ENCODE measurements at places on chromosomes 12 and 14.

DNA sequence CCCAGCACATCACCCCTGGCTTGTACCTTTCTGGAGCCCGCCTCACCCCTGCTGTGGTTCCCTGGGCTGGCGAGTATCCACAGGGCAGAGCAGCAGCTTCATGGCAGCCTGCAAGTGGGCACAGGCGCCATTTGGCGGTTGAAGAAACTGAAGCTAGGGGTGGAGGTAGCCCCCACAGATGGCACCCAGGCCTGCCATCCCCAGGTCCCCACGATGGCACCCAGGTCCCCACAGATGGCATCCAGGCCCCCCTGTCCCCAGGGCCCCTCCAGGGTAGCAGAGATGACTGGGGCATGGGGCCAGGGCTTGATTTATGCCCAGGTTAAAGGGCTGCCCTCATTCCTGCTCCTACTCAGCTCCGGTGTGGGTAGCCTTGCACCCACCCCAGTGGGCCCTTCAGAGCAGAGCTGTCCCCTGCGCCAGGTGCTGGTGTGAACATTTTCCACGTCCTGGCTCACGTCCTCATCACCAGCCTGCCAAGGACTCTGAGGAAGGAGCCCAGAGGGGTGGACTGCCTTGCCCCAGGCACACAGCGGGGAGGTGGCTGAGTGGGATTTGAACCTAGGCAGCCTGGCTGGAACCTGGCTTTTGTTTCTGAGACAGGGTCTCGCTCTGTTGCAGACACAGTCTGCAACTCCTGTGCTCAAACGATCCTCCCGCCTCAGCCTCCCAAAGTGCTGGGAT lies 8.7 kb downstream of the MMP17 start:
- no peak for DNase-seq

DNA sequence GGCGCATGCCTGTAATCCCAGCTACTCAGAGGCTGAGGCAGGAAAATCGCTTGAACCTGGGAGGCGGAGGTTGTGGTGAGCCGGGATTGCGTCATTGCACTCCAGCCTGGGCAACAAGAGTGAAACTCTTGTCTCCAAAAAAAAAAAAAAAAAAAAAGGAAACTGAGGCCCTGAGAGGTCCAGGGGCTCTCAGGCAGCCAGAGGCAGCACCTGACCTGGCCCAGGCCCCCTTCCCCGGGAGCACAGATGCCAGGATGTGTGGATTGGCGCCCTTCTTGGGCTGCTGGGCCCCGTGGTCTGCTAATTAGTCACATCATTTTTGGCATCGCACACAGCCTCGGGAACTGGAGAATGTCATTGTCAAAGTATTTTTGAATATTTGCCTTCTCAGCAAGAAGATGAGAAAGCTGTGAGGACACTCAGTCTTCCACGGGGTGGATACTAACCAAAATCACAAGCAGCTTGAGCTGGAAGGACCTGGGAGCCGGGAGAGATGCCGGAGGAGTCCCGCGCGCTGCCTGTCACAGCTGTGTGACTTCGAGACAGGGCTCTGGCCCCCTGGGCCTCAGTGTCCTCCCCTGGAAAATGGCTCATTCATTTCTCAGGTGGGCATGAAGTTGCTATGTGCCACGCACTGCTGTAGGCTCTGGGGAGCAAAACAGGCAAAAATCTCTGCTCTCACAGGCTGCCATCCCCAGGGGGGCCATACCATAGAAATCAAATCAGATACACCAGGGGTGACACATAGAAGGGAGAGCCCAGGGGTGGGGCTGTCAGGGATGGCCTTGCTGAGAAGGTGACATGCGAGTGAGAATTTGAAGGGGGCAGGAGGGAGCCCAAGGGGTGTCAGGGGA lies 12.5 kb upstream of the RCOR1 start:
- peak; percentile 89 for DNase-seq

- no peak for DNase-seq
Observed at GRCh38 chr12:98222135-98222534, 293.3 kb upstream of the TMPO start.

DNA sequence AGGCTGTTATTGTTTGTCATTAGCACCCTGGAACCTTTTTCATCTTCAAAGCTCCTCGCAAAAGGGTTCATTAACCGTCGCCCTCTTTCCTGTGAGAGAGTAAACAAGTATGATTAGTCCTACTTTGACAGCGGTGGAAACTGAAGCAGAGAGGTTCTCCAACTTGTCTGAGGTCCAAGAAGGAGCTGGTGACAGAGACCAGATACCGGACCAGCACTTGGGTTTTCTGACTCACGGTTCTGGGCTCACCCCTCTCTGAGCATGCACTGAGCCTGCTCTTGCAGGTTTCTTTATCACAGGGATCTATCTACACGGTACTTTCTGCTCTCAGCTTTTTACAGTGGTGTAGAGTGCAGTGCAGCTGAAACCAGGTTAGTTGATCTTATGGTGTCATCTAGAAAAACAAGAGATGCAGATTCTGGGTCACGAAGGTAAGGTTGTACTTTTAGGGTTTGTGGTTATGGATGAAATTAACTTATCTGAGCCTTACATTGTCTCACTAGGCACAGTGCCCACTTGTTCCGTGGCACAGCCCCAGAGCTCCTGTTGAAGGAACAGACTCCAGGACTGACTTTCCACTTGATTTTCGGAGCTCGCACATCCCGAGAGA lies 62.1 kb downstream of the PPP2R5C start:
- peak; percentile 10 for DNase-seq

DNA sequence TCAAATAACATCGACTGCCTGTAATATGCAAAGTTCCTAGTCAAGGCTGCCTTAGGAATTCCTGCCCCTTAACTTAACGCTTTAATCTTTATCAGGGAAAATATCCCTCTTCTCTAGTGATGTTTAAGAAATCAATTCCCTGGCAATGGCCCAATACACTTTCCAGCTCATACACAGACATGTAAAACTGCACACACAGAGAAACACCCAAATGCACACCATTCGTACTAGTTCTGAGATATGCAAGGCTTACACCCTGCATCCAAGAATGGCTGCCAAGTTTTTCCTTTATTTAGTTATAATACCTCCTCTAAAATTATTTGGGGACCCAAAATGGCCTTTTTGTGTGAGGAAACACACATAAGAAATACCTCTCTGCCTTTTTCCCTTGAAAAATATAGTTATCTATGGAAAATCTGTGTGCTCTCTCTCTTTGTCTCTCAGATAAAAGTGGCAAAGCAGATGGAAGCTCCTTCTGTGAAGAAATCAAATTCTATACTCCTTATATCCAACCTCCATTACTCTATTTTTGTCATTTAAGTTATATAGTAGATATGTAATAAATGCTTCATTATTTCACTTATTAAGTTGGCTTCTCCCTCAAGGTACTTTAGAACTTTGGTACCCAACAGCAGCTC lies 120.0 kb upstream of the MDM1 start:
- no peak for DNase-seq

GRCh38 chr14:35189422-35189821 lies 67.1 kb downstream of the PRORP start:
- no peak for DNase-seq

- DNase-seq, result peak; percentile 67
Observed at GRCh38 chr12:112906712-112907414, at the start of gene OAS1. Gene OAS1, plus strand, starts transcription at chr12:112906962. Its CDS starts 78 bp downstream, at chr12:112907040.
